ENCODE measurements at places on chromosomes 3 and 15.

GRCh38 chr15:49855917-49856637 lies 235.2 kb downstream of the DTWD1 start:
- no peak overlapping the region for H3K27ac ChIP-seq
- no peaks in the 10 kb centered on the region for H3K4me1 ChIP-seq
- H3K27me3 ChIP-seq, result no peaks in the 10 kb centered on the region
- no peak overlapping the region for H3K4me3 ChIP-seq
- DNase-seq, result no peak

- H3K36me3 ChIP-seq, result peaks cover 5% of the 10 kb centered on the region
- no peaks in the 10 kb centered on the region for H3K27me3 ChIP-seq
- H3K4me3 ChIP-seq, result no peak overlapping the region
- H3K27ac ChIP-seq, result no peak overlapping the region
- peak; percentile 19 for DNase-seq
- no peaks in the 10 kb centered on the region for H3K4me1 ChIP-seq
These were observed 48.7 kb downstream of the CNOT10 start for GRCh38 chr3:32733631-32734229.

DNA sequence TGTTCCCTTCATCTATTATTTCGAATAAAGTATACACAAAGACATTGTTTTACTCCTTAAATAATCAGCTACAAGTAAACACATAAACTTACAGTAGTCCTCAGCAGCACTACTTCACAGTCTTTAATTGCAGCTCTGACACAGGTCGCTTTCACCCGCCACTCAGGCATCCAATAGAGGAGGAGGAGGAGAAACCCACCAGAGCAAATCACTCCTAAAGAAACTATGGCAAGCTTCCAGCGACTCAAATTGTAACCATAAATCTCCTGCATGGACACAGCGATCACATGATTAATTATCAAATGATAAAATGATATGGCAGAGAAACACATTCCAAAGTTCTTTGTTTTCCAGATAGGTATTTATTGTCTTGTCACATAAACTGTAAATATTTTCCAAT lies 26.2 kb downstream of the ATP13A3 start:
- DNase-seq, result no peak
- peaks cover 21% of the 10 kb centered on the region for H3K36me3 ChIP-seq
- H3K4me1 ChIP-seq, result no peaks in the 10 kb centered on the region
- H3K4me3 ChIP-seq, result no peak overlapping the region

DNA sequence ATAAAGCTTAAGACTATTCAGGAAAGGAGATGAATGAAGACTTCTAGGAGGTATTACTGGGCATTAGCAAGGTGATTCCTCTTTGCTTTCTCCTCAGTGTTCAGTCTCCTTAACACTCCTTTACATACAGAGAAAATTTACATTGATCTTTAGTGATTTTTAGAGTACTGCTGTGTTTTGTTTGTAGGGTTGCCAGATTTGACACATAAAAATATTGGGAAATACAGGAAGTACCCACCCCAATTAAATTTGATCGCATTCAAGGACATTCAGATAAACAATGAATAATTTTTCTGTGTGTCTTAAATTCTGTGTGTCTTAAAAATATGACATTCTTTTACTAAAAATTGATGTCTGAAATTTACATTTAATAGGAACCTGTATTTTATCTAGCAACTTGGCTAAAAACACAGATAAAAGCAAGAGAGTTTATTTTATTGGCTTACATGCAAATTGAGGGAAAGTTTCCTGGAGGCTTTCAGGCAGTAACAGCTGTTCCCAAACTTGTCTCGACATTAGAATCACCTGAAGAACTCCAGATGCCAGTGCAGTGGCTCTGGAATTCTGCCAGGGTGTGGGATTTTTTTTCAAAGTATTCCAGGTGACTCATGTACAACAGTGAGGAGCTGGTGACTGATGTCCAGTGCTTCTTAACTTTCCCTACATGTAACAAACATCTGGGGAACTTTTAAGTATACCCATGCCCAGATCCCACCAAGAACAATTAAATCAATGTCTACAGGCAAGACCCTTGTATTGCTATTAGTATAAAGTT lies 23.4 kb upstream of the PLOD2 start:
- H3K27me3 ChIP-seq, result no peaks in the 10 kb centered on the region
- peaks cover 10% of the 10 kb centered on the region for H3K4me1 ChIP-seq
- DNase-seq, result peak; percentile 45
- H3K27ac ChIP-seq, result no peak overlapping the region

DNA sequence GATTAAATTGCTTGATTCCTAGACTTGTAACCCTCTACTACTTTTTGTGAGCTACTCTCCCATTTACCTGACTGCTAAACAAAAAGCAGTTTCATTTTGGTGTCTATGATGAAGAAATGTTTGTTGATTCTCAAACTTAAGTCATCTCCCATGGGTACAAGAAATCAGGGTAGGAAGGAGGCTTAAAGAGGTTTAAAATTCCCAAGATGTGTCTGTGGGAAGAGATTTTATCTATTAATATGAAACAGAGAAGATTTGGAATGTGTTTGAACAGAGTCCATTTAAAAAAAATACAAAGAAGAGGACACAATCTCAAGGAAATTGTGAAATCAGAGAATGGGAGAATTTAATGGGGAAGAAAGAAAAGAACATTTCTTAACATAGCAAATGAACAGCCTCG lies 14.8 kb downstream of the P3H2 start:
- no peaks in the 10 kb centered on the region for H3K4me1 ChIP-seq
- DNase-seq, result no peak
- H3K36me3 ChIP-seq, result no peaks in the 10 kb centered on the region
- no peak overlapping the region for H3K27ac ChIP-seq

DNA sequence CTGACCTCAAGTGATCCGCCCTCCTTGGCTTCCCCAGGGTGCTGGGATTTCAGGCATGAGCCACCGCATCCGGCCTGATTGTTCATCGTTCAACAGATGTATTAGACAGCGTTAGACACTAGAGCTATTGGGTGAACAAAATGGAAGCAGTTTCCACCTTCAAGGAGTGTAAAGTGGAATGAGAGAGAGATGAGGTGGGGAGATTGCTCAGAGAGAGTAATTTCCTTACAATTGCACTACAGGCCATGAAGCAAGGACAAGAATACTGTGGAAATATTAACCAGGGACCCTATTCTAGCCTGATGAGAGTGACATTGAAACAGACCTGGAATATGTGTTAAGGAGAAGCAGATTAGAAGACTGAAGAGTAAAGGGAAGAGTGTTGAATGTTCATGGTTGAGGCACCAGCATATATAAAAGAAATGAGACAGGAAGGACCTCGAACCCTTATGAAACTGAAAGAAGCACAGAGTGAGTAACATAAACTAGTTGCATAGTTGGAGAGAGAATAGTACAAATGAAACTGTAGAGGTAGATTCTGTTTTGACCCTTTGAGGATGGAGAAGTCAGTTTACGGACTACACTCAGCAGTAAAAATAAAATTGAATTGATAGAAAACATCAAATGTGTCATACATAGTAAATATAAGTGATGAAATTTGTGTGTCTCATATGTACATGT lies 7.2 kb downstream of the RTF1 start:
- no peak overlapping the region for H3K4me3 ChIP-seq
- H3K27ac ChIP-seq, result no peak overlapping the region
- no peaks in the 10 kb centered on the region for H3K27me3 ChIP-seq
- DNase-seq, result no peak
- H3K4me1 ChIP-seq, result peaks cover 2% of the 10 kb centered on the region

DNA sequence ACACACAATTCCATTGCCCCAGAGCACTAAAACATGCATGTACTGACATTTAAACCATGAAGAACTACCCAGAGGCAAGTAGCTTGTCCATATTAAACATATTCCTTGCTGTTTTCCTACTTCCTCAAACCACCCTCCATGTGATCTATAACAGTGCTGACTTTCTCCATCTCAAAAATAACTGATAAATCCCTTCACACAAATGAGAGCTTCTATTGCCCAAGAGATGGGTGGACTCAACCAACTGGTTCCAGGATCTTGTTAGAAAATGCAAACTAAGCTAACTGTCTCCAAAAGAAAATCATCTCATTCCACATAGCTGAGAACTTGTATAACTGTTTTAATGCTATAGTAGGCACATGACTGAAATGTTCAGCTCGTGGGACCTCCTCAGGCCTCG lies 29.6 kb downstream of the DCLK3 start:
- no peak overlapping the region for H3K4me3 ChIP-seq
- H3K27ac ChIP-seq, result no peak overlapping the region
- no peak for DNase-seq
- H3K4me1 ChIP-seq, result no peaks in the 10 kb centered on the region
- H3K36me3 ChIP-seq, result no peaks in the 10 kb centered on the region
- peaks cover 6% of the 10 kb centered on the region for H3K27me3 ChIP-seq

- H3K36me3 ChIP-seq, result no peaks in the 10 kb centered on the region
- DNase-seq, result no peak
- 0 out of 2 replicates have a peak, but pooled peaks cover 5% of the 10 kb centered on the region for H3K27me3 ChIP-seq
- no peak overlapping the region for H3K27ac ChIP-seq
- no peaks in the 10 kb centered on the region for H3K4me1 ChIP-seq
These were observed 436.4 kb upstream of the ONECUT1 start for GRCh38 chr15:53226559-53226958.

- no peak overlapping the region for H3K4me3 ChIP-seq
- peak; percentile 69 for DNase-seq
- no peaks in the 10 kb centered on the region for H3K27me3 ChIP-seq
- peak overlapping the region; percentile 51 for H3K27ac ChIP-seq
- H3K4me1 ChIP-seq, result peaks cover 39% of the 10 kb centered on the region
These were observed 66.5 kb upstream of the SH3GL3 start for GRCh38 chr15:83380682-83381081.

GRCh38 chr3:135140591-135140990 lies 345.5 kb downstream of the EPHB1 start:
- no peak overlapping the region for H3K27ac ChIP-seq
- H3K4me3 ChIP-seq, result no peak overlapping the region
- DNase-seq, result no peak
- H3K36me3 ChIP-seq, result no peaks in the 10 kb centered on the region
- no peaks in the 10 kb centered on the region for H3K4me1 ChIP-seq

GRCh38 chr3:155233213-155233612 lies 60.3 kb downstream of the STRIT1 start:
- DNase-seq, result no peak
- no peak overlapping the region for H3K4me3 ChIP-seq
- no peaks in the 10 kb centered on the region for H3K27me3 ChIP-seq
- H3K36me3 ChIP-seq, result no peaks in the 10 kb centered on the region

DNA sequence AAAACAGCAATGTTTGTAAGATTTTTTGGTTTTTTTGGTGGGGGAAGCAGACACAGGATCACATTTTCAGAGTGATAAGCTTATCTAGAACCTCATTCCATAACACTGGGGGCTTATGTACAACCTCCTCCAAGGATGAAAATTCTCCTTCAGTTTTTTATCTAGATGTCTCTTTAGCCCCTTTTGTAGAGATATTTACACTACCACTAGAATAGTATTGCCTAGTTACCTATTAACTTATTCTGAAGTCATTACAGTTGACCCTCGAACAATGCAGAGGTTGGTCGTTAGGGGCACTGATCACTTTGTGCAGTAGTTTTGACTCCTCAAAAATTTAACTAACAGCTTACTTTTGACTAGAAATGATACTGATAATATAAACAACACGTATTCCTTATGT lies 32.8 kb downstream of the IFT57 start:
- H3K27me3 ChIP-seq, result no peaks in the 10 kb centered on the region
- H3K27ac ChIP-seq, result no peak overlapping the region
- no peaks in the 10 kb centered on the region for H3K36me3 ChIP-seq

GRCh38 chr3:123792473-123793201 lies 91.5 kb downstream of the MYLK start:
- no peak for DNase-seq
- peaks cover 22% of the 10 kb centered on the region for H3K4me1 ChIP-seq
- no peak overlapping the region for H3K27ac ChIP-seq
- no peaks in the 10 kb centered on the region for H3K27me3 ChIP-seq

DNA sequence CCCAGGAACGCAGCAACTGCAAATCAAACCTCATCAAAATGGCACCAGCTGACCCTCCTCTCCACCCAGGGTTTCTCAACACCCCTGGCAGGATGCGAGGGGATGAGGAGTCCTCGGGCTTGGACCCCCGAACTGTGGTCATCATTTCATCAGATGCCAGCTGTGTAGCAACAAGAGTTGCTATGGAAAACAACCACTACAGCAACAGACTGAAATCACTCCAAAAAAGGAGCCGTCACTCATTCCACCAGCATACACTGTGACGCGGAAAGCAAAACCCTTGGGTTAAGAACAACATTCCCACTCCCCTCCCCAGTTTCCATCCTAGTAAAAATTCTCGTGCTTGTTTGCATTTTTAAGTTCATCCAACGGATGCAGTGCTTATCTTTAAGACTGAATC lies 40.1 kb downstream of the VGLL4 start:
- peaks cover 24% of the 10 kb centered on the region for H3K4me1 ChIP-seq
- H3K36me3 ChIP-seq, result no peaks in the 10 kb centered on the region
- H3K27me3 ChIP-seq, result no peaks in the 10 kb centered on the region
- H3K27ac ChIP-seq, result no peak overlapping the region

DNA sequence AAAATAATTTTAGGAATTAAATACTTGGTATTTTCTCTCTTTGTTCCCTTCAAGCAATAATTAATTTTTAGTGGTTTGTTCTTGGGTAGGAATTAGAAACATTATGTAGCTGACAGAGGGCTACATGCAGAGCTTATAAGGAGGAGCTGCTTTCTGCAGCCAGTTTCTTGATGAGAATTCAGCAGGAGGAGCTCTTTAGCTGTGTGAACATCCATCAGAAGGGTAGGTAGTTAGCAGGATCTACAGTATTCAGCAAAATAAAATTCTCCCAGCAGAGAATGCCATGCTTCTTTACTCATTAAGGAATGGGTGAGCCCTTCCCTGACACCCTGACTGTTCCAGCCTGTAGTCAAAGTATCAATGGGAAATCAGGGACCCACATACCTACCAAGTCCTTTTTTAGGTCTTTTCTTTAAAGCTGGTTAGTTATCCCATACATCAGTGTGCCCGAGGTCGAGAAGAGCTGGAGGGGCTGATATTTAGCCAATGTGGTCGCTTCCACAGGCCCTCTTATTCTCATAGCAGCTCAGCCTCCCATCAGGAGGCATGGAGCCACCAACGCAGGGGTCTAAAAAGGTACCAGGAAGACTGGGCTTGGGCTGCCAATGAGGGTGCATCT lies 54.0 kb downstream of the KCNAB1 start:
- no peaks in the 10 kb centered on the region for H3K4me1 ChIP-seq
- H3K4me3 ChIP-seq, result no peak overlapping the region
- no peak overlapping the region for H3K27ac ChIP-seq

- H3K4me3 ChIP-seq, result no peak overlapping the region
- H3K27ac ChIP-seq, result no peak overlapping the region
- DNase-seq, result no peak
- no peaks in the 10 kb centered on the region for H3K4me1 ChIP-seq
- H3K27me3 ChIP-seq, result 0 out of 2 replicates have a peak, but pooled peaks cover 4% of the 10 kb centered on the region
- H3K36me3 ChIP-seq, result no peaks in the 10 kb centered on the region
These were observed 1136.7 kb downstream of the TUSC7 start for GRCh38 chr3:117846238-117846637.
